Osteoblast (primary cell): ENCODE measurements at places on chromosomes 4 and X.

GRCh38 chr4:112510291-112511092 is 5.5 kb downstream of the NEUROG2 start:
- DNase-seq: peak; percentile 81

- no peak for DNase-seq
These were observed 665 bp downstream of the PSMD10 start for GRCh38 chrX:108090491-108091263.

DNA sequence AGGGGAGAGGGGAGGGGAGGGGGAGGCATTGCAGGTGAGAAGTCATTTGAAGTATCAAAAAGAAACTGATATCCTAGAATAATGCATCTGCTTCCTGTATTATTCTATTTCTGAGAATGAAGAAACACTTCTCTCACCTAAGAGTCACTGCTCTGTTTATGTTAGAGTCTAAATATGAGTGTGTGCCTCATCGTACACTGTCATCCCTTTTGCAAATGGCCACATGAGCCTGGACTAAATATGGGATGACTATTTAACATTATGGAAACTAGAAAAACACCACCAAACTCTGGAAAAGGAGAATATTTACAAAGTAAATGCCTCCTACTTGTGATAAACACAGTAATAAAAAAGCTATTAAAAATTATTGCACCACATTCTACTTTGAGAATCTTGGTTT is 146.4 kb upstream of the NOCT start:
- no peak for DNase-seq

- no peak for DNase-seq
These were observed 1681.9 kb upstream of the ADGRL3 start for GRCh38 chr4:59518005-59518823.

DNA sequence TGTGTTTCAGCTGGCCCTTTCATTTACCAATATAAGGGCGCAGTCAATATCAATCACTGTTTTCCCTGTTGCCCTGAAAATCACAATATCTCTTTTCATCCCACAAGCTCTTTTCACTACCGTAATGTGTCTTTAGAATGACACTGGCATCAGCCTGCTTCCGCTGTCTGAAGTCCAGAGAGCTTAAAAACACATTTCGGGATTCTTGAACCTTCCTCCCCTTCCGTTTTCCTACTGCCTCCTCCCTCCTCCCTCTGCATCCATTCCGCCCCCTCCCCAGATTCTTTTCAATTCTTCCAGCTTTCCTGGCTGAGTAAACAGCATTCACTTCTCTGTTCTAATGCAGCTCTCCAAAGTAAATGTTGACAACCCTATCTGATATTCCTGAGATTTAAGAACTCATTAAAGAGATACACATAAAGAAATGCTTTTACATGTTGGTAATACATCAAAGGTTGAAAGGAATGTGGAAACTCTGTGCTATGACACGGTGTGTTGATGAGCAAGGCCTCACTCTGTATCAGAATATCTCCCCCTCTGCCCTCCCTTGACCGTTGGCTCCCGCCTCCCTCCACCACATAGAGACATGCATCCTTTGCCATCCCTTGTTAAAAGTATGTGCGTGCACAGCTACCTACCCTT is 83.5 kb upstream of the SPRY1 start:
- no peak for DNase-seq
